ENCODE measurements at places on chromosomes 7 and 10. TPM values are rescaled to one million over a fixed set of nuclear protein-coding genes. Genes with fewer than 3 reads are reported as not detected.

The SMO gene
- total RNA-seq: 20.0 TPM

- DNase-seq: peak; percentile 61
Observed at GRCh38 chr10:14588084-14588937, 186.4 kb downstream of the FAM107B start.

DNA sequence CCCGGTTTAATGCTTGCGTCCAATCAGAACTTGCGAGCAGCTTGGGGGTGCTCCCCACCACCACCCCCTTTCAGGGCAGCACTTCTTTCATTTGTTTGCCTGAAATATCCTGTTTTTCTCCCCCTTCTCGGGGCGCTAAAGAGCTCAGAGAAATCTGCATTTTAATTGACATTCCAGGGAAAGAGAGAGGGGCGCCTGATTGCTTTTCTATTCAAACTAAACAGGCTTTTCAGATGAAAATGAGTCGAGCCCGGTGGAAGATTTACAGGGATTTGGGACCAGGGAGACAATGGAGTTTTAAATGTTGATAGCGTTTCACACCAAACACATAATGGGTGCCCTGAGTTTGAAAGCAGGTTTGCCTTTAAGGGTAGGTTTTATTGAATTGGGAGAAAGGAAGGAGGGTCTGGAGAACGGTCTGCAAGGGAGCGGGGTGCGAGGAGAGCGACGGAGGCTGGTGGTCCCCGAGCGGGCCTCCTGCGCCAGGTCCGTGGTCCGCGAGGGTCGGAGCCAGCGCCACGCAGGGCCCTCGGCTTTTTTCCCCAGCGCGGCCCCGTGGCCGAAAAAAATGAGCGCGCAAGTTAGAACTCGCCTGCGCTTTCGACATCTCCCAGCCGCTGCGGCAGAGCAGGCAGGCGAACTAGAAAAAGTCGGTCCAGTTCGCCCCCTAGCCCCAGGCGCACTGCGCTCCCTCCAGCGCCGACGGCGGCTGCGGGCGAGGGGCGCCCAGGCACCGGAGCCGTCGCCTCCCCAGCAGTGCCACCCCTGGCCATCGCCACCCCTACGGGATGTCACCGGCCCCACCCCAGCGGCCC lies 1.3 kb downstream of the FGFR2 start:
- no peak for DNase-seq

The CH25H gene
- total RNA-seq: 0.73 TPM

The TRIM73 gene
- total RNA-seq: 8.5 TPM

The PNLIPRP1 gene
- total RNA-seq: not detected

- no peak for DNase-seq
Observed at GRCh38 chr7:18509481-18509880, 13.9 kb downstream of the HDAC9 start.

GRCh38 chr10:73152009-73152408 lies 15.8 kb downstream of the ECD start:
- no peak for DNase-seq

DNA sequence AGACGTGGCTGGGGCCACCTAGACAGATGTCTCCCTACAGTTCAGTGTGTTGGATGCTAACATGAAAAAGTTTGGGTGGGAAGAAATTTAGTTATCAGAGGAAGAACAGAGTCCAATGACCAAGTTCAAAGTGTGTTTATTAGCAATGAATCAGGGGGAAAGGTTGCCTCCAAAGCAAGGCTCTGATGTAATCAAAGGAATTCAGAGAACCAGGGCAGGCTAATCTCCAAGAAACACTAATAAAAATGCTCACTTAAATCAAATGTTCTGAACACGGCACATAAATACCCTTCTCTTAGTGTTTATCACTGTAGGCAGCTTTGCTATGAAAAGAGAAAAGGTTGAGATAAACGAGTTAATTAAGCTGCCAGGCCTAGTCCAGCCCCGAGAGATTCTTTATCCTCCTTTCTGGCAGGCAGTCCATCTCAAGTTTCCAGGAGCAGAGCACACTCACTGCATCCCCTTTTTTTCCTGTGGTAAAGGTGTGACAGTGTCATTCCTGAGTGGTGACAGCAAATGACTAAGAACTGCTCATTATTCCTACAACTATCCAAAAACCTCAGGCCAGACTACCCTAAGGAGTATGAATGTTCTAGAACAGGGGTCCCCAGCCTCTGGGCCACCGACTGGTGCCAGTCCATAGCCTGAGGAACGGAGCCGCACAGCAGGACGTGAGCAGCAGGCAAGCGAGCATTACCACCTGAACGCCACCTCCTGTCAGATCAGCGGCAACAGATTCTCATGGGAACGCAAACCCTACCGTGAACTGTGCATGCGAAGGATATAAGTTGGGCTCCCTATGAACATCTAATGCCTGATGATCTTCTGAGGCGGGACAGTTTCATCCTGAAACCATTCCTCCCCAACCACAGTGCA lies 66.9 kb upstream of the FHIP2A start:
- DNase-seq: peak; percentile 33

The AGR2 gene
- 1.9 TPM for total RNA-seq

The RABGEF1 gene
- 30.3 TPM for total RNA-seq

- DNase-seq: peak; percentile 28
Observed at GRCh38 chr10:100562008-100562672, 26.4 kb downstream of the HIF1AN start.

DNA sequence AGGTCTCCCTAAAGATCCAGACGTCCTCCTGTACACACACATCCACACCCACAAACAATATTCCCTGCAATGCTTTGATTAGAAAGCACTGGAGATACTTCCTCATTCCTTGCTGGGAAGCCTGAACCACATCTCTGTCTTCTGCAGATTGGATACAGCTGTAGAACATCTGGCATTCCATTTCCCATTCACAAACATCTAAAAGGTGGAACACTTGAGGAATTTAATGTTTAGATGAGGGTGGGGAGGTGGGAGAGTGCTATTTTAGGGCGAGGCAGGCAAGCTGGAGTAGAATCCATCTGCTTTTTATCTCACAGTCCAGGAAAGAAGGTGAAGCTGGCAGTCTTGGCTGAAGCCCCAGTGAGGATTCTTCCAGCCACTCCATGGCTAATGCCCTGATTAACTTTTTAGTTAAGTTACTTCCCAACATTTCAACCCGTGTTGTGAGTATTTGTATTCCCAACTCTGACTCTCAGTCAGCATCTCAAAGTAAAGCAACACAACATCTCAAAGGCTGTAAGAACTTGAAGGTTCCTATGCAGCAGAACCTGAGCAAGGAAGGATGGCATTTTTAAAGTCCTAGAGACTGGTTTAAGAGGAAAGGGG lies 46.1 kb downstream of the CYTH3 start:
- no peak for DNase-seq

DNA sequence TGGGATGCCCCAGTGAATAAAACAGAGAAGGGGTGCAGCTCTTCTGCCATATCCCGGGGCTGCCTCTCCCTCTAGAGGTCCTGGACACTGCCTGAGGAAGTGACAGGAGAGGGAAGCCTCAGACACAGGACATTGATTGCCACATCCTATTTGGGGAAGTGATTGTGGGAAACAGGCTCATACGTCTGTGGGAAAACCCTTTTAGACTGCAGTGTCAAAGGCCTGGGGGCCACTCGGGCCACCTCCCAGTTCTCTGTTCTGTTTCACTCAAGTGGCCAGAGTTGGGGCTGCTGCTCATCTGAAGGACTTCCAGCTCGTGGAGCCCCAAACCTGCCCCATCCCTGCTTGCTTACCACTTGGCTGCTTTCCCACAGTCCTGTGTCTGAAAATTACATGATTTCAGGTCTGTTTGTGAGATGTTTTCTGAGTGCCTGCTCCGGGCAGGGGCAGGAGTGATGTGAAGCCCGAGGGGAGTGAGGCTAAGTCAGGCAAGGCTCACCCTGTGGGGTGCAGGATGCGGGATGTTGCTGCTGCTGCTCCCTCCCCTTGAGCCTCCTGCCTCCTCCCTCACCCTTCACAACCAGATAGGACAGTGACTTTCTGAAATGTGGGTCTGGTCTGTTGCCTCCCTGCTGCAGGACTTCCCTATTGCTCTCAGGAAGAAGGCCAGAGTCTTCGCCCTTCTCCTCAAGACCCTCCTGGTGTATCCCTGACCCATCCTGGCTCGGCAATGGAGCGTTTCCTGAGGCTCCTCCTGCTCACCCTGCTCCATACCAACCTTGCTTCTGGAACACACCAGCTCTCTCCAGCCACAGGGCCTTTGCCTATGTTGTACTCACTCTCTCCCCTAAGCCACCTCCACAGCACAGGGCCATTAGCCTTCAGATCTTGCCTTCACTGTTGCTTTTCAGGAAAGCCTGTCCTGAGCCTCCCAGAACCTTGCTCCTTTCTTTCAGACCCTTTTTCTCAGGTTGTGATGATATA lies 58.4 kb downstream of the NEURL1 start:
- no peak for DNase-seq

DNA sequence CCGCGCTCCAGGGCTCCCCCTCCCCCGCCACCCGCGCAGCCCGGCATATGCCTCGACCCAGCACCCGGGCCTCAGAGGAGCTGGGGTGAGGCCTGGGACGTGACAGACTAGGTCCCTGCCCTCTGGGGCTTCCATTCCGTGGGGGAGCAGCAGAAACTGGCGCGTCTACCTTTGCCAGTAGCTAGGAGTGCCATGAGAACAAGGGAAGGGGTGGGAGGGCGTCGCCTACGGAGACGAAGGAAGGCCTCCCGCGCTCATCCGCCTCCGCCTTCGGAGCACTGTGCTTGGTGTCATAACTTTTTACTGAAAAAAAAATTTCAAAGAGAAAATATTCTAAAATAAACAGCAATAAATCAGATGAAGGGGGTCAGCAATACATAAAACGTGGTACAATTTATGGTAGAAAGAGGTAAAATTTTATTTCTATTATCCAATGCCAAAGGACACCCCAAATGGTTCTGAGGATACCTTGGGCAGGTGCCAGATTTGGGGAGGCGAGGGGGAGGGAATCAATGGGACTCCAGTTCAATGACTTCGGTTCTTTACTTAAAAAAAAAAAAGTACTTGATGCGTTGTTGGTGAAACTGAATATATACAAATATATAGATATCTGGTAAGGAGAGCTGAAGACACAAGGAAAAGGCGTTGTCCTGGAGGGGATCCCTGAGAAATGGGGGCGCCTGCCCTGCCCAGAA lies 35.1 kb upstream of the GRID1 start:
- DNase-seq: no peak

The MBL2 gene
- total RNA-seq: not detected

- DNase-seq: no peak
Observed at GRCh38 chr10:12985347-12985746, 16.2 kb downstream of the CCDC3 start.

- no peak for DNase-seq
Observed at GRCh38 chr7:2962865-2963264, 80.8 kb downstream of the CARD11 start.

GRCh38 chr7:100632951-100633717 lies 8.2 kb downstream of the TFR2 start:
- DNase-seq: peak; percentile 51

The INTS1 gene
- total RNA-seq: 31.7 TPM

GRCh38 chr7:38660427-38661099 lies 29.4 kb upstream of the AMPH start:
- DNase-seq: no peak

- DNase-seq: no peak
Observed at GRCh38 chr10:114432566-114433093, 28.3 kb upstream of the AFAP1L2 start.

The GAD2 gene
- 29.6 TPM for total RNA-seq

GRCh38 chr10:112628951-112629609 lies 182.1 kb downstream of the VTI1A start:
- no peak for DNase-seq

- DNase-seq: peak; percentile 49
Observed at GRCh38 chr10:15879058-15879457, 18.8 kb upstream of the MINDY3 start.

DNA sequence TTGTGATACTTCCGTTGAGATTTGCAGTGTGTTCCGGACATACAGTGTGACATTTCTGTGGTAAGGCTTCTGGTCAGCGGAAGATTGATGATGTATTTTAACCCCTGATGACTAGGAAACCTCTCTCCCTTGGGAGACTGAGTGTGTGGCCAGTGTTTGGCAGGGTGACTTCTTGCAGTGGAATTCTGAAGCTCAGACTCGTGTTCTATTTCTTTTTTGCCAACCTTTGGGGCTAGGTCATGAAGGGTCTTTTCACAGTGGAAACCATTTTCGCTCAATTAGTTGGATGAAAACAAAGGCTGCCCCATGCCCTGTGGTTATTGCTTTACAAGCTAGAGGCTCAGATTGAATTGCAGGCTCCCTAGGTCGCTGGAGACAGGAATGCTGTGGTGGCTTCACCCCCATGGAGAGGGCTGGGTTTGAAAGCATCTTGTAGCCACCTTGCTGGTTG lies 288.9 kb downstream of the BBS9 start:
- DNase-seq: no peak

The HDAC9 gene
- 62.0 TPM for total RNA-seq

The RTKN2 gene
- total RNA-seq: 17.1 TPM

GRCh38 chr10:81866753-81867152 lies 8.2 kb upstream of the NRG3 start:
- DNase-seq: no peak

- DNase-seq: no peak
Observed at GRCh38 chr10:113609704-113610108, 54.1 kb downstream of the NRAP start.

DNA sequence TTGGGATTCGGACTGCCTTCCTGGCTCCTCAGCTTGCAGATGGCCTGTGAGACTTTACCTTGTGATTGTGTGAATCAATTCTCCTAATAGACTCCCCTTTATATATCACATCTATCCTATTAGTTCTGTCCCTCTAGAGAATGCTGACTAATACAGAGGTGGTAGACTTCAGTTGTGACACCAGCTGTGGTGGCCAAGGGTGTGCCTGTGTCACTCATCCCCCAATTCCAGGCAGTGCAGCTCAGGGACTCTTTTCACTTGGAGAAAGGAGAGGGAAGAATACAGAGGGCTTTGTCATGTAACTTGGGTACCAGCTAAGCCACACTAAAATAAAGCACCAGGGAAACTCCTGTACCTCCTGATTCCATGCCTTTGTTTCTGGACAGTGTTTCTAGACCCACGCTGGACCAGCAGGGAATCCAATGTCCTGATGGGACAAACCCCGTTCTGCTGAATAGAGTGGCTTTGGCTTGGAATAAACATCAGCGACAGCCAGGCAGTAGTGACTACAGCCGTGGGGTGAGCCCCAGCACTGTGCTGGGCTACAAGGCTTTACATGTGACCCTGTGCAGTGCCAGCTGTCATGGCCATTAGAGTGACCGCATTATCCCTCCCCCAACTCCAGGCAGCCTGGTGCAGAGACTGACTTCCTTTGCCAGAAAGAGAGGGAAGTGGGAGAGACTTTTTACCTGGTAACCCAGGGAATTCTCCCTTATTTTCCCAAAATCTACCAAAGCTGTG lies 233.6 kb downstream of the ANK3 start:
- no peak for DNase-seq

DNA sequence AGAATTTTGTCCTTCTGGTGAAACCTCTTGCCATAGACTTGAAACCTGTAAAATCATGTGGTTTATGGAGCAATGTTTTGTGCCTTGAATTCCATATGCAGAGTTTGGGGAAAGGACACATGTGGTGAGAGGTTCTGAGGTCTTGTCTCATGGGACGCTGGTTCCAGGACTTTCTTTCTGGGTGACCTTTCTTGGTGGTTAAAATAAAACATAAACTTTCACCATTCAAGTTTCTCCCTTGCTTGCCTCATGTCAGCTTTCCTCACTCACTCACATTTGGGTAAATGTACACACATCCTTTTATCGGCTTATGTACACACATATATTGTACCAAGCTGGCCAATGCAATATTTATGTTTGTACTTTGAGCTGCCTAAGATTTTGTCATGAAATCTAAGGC lies 144.9 kb upstream of the CELF2 start:
- DNase-seq: no peak

The AMPH gene
- 42.5 TPM for total RNA-seq
